Epithelial cell of esophagus (primary cell): ENCODE measurements at places on chromosomes 7 and 10.

DNA sequence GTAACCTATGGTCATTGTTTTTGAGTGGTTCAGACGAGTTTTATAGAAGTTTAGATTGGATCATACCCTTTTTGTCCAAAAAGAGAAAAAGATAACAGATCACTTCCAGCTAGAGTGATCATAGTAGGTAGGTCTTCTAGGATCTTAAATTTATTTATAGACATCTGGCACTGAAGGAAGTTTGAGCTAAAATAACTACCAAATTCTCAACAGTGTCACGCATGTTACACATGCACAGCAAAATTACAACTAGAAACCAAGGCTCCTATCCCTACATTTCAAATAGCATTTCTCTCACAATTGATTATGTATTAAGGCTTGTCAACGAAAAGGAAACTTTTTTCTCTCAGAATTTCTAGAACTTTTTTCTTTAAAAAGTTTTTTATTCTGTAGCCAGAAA lies 2.3 kb downstream of the CALU start:
- no peak for DNase-seq

GRCh38 chr7:141014125-141014523 lies 628 bp downstream of the MRPS33 start:
- DNase-seq, result no peak

- no peak for DNase-seq
Observed at GRCh38 chr10:123135415-123136141, at the start of gene HMX3. Gene HMX3, plus strand, starts transcription at chr10:123135970. Its CDS starts 81 bp downstream, at chr10:123136051.

- DNase-seq, result no peak
Observed at GRCh38 chr10:49752584-49752983, 9.5 kb downstream of the OGDHL start.

GRCh38 chr10:14554491-14555205 lies 220.0 kb downstream of the FAM107B start:
- DNase-seq, result peak; percentile 72

DNA sequence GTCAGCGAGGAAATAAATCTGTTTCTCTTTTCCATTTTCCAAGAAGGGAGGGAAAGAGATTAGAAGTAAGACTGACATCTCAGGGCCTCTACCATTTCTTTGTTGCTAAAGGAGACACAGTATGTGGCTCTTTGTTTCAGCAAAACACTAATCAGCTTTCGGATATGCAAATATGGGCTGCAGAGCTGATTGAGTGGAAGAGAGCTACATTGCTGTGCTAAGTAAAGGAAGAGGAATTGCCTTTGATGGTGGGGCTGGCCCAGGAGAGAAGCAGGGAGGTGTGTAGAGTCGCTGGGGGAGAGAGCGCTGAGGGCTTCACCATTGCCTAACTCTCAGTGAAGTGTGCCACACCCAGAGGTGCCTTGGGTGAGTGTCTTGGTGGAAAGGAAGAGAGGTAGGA lies 284.8 kb downstream of the SDK1 start:
- no peak for DNase-seq

- DNase-seq, result no peak
Observed at GRCh38 chr10:101228966-101229265, 347 bp downstream of the LBX1 start.

GRCh38 chr10:132011024-132011423 lies 29.3 kb upstream of the BNIP3 start:
- DNase-seq, result no peak

DNA sequence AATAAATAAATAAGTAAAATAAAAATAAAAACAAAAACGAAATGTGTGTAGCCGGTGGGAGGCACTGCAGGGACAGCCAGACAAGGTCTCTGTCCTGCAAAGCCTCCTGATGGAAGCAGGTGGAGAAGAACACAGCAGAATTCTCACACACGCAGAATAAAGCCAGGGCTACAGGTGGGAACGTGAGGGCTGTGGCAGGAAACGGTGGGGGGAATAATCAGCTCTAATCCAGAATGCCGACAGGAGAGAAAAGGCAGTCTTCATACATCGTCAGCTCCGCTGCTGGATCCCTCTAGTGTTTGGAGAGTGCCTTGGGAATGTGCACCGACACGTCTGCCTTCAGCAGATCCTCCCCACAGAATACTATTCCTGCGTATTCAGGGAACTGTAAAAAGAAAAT lies 6.8 kb upstream of the SNX8 start:
- DNase-seq, result peak; percentile 74
